Cerebellar nuclear complex (tissue), 1 donor: ENCODE measurements at places on chromosomes 2 and 18.

GRCh38 chr2:241479026-241479898 is 29.1 kb downstream of the STK25 start:
- DNase-seq, result no peak

- DNase-seq, result no peak
These were observed 45.7 kb upstream of the STK17B start for GRCh38 chr2:196217116-196217515.

GRCh38 chr18:46497129-46497528 is 159.9 kb downstream of the LOXHD1 start:
- DNase-seq, result no peak

DNA sequence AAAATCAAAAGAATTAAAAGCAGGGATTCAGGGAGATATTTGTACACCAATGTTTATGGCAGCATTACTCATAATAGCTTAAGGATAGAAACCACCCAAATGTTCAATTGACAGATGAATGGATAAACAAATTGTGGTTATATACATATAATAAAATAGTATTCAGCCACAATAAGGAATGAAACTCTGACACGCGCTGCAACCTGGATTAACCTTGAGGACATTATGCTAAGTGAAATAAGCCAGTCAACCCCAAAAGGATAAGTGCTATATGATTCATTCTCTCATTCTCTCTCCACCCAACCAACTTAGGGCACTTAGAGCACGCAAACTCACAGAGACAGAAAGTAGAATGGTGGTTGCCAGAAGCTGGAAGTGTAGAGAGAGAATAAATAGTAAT is 216.8 kb upstream of the SLC14A2 start:
- DNase-seq, result no peak
